ENCODE measurements at places on chromosomes 2 and 18.

- no peak for DNase-seq
Observed at GRCh38 chr2:8445580-8445979, 236.3 kb upstream of the ID2 start.

DNA sequence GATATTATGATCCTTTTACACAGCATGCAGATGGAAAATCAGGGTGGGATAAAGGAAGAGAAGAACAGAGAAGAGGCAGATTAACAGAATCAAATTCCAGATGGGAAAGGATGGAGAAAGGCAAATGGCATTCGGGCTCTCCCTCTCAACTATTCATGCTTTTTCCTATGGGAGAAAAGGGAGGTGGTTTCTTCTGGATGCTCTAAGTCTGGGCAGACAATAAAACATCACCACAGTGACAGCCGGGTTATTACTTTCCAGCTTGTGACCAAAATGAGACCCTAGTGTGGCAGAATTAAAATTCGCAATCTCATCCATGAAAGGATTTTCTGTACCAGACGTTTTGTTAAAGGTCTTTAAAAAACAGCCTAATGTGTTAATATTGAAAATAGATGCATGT is 440.7 kb downstream of the RND3 start:
- no peak for DNase-seq

DNA sequence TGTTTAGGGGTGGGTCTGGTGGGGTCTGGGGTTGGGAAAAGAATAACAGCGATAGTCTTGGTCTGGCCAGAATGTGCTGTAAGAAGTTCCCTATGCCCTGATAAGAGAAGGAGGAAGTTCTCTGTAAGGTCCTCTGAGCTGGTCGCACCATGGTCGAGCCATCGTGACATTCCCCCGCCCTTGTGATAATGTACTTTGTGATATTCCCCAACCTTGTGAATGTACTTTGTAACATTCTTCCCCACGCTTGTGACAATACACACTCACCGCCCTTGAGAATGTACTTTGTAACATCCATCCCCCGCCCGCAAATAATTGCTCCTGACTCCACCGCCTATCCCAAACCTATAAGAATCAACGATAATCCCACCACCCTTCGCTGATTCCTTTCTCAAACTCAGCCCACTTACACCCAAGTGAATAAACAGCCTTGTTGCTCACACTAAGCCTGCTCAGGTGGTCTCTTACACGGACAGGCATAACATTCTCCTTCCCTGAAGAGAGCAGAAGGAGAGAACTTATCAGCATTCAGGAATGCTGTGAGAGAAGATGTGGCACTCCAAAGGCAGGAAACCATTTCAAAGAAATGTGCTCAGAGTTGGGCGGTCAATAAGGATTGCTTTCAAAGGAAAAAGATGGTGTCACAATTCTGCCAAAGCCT is 17.8 kb upstream of the DUSP19 start:
- DNase-seq = no peak

DNA sequence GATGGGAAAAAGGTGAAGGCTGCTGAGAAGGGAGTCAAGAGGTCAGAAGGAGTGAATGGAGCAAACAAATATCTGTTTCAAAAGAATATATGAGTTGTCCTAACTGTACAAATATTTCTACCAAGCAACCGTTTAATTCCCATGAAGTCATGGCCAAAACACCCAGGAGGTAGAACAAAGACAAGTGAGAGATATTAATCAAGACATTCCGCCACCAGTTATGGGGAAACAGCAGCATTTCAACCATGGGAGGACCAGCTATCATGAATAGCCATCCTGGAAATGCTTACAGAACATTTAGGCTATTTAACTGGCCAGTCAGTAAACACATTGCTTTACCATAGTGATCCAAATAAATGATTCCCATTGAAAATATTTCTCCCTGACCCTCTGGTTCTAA is 396.3 kb downstream of the IRS1 start:
- no peak for DNase-seq

DNA sequence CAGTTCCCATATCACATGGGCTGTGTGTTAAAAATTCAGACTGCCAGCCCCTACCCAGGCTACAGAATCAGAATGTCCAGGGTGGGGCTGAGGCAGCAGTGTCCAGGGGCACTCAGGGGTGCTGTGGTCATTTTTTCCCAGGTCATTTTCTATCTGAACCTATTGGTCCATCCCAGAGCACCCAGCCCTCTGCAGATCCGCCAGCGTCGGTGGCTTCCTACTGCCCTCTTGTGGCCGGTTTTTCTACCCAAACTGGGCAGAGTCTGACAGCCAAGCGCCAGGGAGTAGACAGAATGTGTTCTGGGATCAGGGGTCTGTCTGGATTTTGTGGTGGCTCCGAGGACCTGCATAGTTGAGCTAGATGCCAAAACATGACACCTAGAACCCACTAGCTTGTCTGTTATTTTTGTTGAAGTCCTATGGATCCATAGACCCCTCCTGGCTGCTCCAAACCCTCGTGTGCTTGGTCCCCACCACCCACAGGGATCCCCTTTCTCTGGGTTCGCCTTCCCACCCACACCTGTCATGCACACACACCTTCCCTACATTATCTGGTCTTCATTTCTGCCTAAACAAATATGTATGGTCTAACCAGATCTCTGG is 34.1 kb upstream of the RMDN2 start:
- peak; percentile 35 for DNase-seq

DNA sequence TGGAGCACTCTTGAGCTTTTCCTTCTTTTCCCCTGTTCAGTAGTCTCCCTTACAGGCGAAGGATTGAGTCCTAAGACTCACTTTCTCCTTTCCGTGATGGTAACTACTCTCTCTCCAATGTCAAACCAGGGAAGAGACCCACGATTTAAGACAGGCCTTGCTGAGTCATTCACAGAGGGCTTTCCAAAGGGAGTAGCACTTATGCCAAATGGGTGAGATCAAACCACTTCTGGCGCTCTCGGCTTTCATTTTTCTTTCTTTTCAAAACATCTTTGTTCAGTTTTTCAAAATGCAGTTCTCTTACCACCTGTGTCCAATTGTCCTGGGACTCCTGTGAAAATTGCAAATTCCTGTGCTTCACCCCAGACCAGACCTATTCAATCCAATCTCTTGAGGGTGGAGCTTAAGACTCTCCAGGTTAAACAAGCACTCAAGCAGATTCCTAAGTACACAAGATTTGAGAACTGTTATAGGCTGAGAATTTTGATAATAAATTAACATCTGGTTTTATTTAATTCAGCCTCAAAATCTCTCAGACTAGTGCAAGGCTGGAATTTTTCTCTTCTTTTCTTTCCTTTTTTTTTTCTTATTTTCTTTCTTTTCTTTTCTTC is 14.4 kb upstream of the MRPL19 start:
- DNase-seq = no peak

GRCh38 chr2:127545189-127545588 is 9.7 kb downstream of the MYO7B start:
- no peak for DNase-seq

GRCh38 chr18:9135912-9136314 is 668 bp upstream of the ANKRD12 start:
- DNase-seq = no peak

DNA sequence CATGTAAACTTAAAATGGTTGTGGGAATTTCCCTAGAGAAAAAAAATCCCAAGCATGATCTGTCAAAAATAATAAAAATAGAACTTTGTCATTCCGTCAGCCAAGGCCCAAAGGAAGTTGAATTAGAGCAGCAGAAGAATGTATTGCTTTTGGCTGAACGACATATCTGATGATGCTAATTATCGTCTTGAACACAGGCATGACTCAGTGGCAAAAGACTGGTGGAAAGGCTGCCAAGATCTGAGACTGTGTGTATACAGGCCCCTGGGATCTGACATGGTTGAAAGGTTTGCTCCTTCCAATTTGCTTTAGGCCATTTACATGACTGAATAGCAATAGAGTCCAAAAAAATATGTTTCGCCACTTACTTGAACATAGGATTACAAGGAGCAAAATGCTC is 1057.1 kb upstream of the CRIM1 start:
- no peak for DNase-seq

- DNase-seq = no peak
Observed at GRCh38 chr2:8327371-8328100, 354.3 kb upstream of the ID2 start.

GRCh38 chr2:101410746-101411145 is 23.4 kb upstream of the CREG2 start:
- DNase-seq = no peak

DNA sequence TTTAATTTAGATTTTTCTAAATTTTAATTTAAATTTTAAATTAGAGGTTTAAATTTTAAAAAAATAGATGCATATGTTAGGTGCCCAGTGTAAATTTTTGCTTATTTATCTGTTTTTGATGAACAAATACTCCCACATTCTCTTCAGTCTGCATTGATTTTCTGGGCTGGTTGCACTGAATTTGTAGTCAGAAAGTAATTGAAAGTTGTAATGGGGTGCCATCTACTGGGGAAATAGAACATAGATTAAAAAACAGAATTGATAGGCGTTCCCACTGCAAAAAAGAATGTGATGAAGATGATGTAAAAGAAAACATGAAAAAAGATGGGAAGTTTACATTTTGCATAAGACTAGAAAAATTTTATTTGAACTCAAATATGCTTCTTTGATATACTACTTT is 51.7 kb upstream of the CCDC85A start:
- DNase-seq = peak; percentile 4

- no peak for DNase-seq
Observed at GRCh38 chr2:176554101-176555048, 285.1 kb downstream of the MTX2 start.

DNA sequence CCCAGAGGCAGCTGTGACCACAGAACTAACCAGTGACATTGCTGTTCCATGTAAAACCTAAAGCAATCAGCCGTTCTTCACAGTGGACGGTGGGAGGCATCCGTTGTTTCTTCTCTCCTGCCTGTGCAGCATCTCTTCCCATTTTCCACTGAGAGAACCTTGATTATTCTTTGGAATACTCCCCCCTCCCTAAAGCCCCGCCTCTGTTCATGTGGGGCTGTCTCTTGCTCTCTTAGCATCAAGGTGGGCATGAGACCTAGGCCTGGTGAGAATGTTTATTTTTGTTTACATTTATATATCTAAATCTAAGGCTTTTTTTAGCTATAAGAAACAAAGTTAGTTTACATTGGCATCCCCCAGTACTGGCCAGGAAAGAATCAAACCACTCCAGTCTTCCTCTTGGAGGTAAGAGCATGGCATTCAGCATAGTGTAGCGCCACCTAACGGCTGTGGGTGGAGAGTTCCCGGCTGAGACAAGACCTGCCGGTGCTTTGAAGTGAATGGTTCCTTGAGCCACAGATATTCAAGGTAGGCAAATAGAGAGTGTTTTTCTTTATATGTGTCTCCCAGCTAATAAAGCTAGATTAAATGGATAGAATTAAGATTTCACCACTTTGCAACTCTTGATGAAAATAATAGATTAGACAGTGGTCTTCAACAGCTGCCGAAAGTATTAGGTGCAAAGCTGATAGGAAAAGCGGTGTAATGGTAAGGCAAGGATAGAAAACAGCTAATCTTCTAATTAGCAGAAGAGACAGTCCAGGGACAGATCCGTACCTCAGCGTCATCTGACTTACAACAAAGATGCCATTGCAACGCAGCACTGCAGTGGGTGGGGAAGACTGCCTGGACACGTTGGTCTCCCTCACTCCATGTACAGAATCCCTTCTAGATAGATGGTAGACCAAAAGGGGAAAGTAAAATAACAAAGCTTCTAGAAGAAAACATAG is 219.6 kb upstream of the RAB12 start:
- DNase-seq = no peak

DNA sequence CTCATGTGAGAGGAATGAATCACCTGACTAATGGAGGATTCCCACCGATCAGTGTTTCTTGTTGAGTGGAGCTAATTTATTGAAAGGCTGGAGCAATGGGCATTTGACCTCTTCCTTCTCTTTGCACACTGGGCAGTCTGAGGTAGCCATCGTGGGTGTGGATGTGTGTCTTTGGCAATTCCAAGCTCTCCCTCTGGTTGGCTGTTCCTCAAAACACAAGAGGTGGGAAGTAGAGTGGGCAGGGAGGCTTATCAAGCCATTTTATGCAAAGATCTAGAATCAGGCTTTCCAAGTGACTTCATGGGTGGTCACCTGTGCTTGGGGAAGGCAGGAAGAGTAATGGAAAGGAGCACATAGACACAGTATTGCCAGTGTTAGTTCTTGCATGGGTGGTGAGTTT is 154.8 kb downstream of the INSIG2 start:
- DNase-seq = no peak

- DNase-seq = no peak
Observed at GRCh38 chr2:226183550-226183949, 616.1 kb downstream of the IRS1 start.

GRCh38 chr18:37724206-37724605 is 158.6 kb upstream of the CELF4 start:
- DNase-seq = no peak

GRCh38 chr2:31420936-31421335 is 6.4 kb upstream of the XDH start:
- DNase-seq = no peak

GRCh38 chr2:129923265-129924091 is 56.0 kb upstream of the RAB6C start:
- DNase-seq = peak; percentile 10

DNA sequence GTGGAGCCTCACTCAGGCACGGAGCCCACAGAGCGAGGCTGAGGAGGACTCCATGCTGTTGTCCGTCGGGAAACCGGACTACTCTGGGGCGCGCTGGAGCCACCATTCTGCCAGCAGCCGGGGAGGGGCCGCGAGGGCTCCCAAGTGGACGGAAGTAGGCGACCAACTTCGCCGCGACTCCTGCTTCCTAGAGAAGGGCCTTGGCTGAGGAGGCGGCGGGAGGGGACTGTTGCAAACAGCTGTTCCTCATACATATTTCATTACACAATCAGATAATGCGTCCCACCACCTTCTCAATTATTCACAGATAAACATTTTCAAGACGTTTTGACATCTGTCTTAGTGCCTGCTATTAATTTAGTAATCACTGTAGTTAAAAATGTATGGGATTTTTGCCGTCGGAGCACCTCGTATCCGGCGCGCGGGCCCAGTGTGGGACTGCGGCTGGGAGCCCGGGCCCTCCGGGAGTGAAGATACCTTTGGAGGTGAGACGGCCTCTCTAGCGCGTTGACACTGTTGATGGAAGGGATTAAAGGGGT is 11.7 kb upstream of the SIX3 start:
- DNase-seq = no peak
